SW480 (cell line): ENCODE measurements at places on chromosomes 16 and 17.

GRCh38 chr16:62872339-62872738 lies 836.1 kb upstream of the CDH8 start:
- DNase-seq, result no peak

DNA sequence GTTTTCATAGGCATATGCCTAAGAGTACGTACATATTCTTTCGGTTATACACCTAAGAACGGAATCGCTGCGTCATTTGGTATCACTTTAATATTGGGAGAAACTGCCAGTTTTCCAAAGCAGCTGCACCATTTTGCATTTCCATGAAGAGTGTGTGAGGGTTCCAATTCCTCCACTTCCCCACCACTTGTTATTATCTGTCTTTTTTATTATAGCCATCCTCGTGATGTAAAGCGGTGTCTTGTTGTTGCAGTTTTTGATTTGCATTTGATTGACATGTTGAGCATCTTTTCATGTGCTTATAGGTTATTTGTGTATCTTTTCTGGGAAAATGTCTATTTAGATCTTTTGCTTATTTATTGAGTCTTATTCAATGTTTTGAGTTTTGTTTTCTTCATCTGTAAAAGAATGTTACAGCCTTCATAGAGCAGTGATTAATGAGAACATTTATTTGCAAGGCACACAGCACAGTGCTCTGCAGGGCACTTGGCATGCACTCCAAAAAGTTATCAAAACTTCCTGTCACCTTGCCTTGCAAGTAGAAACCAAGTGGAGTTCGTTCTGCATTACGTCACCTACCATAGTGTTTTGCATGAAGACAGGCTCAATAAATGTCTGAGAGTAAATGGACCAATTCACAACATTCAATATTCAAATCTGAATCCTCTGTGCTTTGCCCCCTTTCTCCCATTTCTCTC lies 26.6 kb upstream of the ST6GALNAC1 start:
- no peak for DNase-seq

DNA sequence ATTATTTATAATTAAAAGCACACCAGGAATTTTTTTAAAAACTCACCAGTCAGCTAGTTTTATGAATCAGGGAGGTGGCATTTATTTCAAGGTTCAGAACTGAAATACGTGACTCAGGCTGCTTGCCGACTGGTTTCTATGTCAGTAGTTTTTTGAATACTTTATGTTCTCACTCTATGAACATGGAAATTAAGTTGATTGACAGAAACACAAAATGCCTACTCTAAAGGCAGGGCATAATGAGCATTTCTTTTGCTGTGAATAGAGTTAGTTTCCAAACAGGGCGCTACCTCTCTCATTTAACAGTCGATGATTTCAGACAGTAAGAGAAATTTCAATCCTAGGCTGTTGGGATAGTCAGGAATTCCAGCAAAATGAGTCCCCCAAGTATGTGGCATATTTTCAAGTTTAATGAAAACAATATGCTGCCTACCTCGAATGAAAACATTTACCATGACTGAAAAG lies 6.7 kb downstream of the HS3ST3B1 start:
- DNase-seq, result no peak

DNA sequence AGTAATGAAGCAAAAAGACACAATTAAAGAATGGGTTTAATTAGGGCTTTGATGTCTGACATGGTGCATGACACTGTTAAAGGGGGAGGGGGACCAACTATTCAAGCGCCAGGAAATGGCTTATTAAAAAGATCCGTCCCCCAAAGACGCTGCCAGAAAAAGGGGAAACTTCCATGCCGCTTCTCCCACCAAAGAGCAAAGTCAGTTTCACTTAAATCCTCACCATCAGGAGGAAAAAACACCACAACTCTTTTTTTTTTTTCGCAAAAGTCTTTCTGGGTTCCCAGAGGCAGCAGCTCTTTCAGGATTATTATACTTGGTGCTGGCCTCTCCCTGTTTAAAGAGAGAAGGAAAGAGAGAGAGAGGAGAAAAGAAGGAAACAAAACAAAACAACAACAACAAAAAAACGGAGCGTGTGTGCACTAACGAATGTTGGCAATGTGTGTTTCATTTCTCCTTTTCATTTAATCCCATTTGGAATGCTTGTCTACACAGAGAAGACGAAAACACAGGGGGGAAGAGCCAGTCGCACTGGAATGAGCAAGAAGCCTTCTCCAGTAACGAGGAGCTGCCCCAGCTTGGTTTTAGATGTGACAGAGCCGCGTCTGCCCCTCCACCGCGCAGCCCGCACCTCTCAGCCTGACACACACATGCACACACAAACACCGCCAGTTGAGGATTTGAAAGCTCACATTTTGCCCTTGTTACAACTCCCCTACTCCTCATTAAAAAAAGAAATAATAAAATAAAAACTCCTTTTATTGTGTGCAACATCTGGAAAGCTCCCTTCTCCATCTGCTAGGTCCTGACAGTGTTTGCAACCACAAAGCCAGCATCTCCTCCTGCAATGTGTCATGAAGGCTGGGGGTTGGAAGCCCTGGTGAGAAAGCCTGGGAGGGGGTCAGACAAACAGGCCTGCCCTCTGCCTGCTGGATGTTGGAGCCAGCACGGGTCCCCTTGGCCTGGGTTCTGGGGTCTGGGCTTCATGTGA lies 32.7 kb upstream of the AXIN2 start:
- peak; percentile 81 for DNase-seq

- DNase-seq, result no peak
These were observed 6.3 kb downstream of the NOL3 start for GRCh38 chr16:67176662-67177061.

DNA sequence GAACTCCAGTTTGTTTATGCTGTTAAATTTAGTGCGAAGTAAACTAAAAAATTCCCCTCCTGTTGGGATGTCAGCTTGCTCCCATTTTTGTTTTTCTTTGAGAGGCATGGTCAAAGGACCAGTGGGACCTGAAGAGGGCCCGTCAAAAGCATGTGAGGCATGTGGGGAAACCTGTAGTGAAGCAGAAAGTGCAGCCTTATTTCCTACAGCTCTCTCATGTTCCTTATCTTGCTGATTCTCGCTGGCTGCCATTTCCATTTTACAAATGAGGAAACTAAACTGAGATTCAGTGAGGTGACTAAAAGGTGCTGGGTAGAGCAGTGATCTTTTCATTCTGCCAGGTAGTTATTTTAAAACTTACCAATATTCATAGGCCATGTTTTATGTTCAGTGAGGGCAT lies 27.1 kb downstream of the EPN2 start:
- no peak for DNase-seq

GRCh38 chr16:55056585-55057401 lies 126.1 kb downstream of the IRX5 start:
- DNase-seq, result peak; percentile 36

DNA sequence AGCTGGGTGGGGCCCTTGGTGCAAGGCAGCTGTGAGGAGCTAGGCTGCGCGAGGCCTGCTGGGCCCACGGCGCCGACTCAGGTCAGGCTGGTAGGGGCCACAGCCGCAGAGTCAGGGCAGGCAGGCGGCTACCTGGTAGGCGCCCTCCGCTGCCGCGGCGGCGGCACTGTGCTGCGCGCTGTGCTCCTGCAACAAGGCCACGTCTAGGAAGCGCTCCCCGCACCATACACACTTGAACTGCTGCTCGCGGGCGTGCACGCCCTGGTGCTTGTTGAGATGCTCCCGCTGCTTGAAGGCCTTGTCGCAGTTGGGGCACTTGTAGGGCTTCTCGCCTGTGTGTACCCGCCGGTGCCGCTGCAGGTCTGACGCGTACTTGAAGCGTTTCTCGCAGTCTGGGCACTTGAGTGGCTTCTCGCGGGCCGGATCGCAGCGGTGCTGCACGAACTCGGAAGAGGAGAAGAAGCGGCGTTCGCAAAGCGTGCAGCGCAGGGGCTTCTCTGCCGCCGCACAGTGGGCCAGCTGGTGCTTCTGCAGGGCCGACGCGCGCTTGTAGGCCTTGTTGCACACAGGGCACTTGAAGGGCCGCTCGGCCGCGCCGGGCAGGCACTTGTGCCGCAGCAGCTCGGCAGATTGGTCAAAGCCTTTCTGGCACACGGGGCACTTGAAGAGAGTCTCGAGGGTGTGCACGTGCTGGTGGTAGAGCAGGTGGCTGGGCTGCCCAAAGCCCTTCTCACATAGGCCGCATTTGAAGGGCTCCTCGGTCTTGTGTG lies 3.9 kb downstream of the ZNF319 start:
- DNase-seq, result no peak

- peak; percentile 89 for DNase-seq
These were observed 3.7 kb upstream of the CDK3 start for GRCh38 chr17:75996665-75997590.
